ENCODE measurements at places on chromosomes 5 and 9.

- no peak for DNase-seq
These were observed 100.6 kb downstream of the ZCCHC7 start for GRCh38 chr9:37220971-37221370.

- no peak for DNase-seq
These were observed 7.4 kb downstream of the DDX31 start for GRCh38 chr9:132662152-132662945.

DNA sequence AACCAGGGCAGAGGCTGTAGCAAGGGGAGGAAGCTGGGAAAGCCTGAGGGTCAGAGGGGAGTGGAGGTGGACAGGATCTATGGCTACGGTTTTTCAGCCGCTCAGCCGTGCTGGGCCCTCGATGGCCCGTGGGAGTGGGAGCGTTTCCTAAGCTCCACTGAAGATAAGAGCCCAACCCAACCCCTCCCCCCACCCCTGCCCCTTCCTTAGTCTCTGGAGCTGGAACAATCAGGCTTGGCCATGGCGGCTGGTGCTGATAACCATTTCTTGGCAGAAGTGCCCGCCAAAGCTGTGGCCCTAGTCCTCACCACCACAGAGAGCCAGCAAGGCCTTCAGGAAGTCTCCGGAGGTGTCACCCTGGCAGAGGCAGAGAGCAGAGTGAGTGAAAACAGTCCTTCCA, 20.3 kb upstream of the TNIP1 start:
- no peak for DNase-seq

DNA sequence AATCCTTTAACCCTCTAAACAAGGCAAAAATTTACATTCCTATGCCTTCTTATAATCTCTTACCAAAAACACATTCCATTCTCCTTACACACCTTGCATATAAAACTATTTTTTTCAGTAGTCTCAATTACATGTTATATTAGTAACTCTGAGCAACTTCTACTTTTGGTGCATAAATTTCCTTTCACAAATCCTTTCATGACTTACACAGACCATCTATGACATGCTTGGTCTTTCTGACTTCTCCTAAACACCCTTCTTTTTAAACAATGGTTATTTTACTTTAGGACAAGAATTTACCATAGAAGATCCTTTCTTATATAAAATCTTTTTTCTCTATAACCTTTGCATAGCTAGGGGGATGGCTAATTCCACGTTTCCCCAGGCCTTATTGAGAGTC, 208.0 kb upstream of the ARRDC3 start:
- no peak for DNase-seq

DNA sequence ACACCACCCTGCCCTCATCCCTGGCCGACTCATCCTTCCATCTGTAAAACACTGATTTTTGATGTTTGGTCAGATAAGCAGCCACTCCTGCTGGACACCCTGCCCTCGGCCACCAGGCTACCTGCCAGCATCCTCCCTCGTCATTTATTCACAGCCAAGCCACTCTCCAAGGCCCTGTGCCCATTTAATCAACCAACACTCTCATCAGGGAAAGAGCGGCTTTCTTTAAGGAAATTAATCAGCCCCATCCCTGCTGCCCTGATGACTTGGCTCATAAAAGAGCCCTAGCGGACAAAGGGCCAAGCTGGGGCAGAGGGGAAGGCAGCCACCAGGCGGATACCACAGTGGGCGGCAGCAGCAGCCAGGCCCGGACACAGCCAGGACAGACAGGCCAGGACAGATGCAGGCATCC, 52.4 kb downstream of the GOLM1 start:
- no peak for DNase-seq

DNA sequence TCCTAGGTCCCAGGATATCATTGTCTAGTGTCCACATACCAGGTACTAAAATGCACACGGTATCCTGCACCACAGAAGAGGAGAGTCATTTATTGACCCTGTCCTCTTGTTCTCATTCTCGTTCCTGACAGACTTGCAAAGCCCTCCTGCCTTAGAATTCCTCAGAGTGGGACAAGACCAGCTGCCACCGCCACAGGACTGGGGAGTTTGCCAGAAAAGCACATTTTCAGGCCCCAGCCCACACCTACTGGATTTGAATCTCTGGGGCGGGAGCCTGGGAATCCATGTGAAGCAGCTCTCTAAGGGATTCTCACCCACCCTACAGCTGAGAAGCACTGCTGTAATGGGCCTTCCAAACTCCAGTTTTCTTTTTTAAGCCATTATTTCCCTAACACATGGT, 68.0 kb upstream of the FANCC start:
- DNase-seq = no peak
